ENCODE measurements at places on chromosomes 7 and 10.

DNA sequence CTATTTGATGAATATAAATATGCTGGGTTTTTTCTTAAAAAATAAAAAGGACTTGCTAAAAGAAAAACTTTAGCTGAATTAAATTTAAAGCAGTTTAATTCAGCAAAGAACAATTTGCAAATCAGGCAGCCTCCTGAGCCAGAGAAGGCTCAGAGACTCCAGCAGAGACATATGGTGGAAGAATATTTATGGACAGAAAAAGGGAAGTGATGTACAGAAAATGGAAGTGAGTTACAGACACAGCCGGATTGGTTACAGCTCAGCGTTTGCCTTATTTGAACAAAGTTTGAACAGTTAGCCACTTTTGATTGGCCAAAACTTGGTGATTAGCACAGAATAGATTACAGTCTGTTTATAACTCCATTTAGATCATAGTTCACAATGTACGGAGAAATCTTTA, 110.3 kb downstream of the GAD2 start:
- DNase-seq = peak; percentile 37

- DNase-seq = peak; percentile 63
These were observed 30.2 kb upstream of the NUB1 start for GRCh38 chr7:151311294-151311864.

DNA sequence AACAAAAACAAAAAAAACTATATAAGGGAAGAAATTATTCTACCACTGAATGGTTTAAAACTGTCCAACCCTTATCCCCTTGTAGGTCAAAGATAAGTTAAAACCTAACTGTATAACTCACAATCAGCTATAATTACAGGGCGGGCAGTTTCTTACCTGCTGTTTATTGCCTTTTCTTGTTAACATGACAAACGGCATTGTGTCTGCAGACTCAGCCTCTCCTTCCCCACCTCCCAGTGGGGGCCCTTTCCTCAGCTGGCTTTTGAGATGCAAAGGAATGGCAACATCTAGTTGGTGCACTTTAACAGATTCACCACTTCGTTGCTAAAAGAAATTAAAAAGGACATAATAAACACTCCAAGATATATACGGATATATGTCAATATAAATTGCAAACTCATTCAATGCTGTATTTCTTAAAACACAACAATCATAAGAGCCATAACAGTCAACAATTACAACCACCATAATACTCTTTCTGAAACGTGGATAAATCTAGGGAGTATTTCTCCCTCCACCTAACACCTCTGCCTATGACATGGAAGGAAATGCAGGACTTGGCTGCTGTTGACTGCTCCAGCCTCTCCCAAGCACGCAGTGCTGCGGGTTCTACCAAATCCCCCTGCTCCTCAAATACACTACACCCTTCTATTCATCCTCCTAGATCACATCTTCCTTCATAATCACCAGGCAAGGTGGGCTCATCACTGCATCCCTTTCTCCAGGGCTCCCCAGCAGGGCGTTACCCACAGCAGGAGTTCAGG, 106.0 kb downstream of the UPF2 start:
- DNase-seq = no peak

DNA sequence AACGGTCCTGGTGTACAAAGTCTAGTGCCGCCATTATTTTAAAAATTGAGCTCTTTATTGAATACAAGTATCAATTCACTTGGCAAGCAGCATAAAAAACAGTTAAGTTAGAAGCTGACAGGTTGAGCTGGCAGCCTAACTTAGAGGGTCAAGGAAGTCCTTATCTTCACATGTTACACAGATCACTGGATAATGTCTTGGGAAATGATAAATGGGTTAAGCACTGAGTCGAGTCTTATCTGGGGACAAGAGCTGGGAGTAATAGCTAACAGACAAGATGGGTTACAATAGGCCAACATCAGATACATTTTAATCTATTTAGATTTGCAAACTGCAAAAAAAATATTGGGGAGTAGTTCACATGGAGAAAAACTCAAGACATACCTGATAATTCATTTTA, 34.2 kb downstream of the SLC18A2 start:
- no peak for DNase-seq

- no peak for DNase-seq
These were observed 61.3 kb upstream of the DNAAF5 start for GRCh38 chr7:664997-665735.

DNA sequence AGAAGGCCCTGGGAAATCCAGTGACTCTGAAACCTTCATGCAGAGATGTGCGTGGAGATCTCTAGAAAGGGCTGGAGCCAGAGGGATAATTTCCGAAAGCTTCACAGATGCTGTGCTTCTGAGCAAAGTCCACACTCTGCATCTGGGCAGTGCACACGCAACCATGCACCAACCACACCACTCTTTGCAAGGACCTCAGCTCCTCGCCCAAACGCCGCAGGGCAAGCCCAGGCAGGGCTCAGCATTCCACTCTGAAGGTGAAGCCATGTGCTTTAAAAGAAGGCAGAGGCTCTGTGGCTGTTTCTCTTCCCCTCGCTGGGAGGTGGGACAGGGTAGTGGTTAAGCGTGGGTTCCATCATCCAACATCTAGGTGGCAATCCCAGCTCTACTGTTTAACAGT, 48.4 kb downstream of the ASB13 start:
- DNase-seq = no peak

DNA sequence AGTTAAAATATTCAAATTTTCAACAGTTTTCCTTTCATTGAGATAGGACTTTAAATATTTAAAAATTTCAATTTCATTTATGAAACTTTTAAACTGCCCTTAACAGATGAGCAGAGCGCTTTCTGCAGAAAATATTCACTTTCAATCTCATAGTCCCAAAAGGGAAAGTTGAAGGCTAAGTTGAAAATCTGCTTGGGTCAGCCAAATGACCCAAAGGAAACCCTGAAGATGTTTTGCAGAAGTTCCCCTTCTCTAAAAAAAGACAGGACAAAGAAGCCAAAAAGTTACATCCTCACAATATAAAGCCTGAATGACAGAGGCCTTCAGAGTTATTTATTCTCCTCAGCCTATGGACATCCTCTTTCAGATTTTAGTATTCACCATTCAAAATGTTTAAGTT, 17.6 kb upstream of the SCIN start:
- DNase-seq = no peak

DNA sequence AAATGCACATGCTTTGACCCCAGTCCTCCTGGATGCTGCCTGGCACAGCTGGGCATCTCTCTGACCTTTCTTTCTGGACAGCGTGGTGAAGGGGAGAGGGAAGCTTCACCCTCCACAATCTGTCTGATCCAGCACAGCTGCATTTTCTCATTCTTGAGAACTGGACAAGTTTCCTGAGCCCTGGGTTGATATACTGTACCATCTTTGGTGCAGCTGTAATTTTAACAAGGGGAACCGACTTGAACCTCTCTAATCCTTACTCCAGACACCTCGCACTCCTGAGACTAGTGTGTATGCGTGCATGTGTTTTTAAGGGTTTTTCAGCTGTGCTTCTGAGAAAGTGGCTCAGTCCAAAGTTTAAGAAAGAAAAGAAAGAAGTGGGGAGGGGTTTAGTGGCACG, 655.7 kb downstream of the INHBA start:
- no peak for DNase-seq

GRCh38 chr7:133888061-133888930, 238.8 kb upstream of the LRGUK start:
- DNase-seq = no peak

GRCh38 chr7:83478616-83479015, 170.3 kb downstream of the SEMA3E start:
- DNase-seq = no peak

DNA sequence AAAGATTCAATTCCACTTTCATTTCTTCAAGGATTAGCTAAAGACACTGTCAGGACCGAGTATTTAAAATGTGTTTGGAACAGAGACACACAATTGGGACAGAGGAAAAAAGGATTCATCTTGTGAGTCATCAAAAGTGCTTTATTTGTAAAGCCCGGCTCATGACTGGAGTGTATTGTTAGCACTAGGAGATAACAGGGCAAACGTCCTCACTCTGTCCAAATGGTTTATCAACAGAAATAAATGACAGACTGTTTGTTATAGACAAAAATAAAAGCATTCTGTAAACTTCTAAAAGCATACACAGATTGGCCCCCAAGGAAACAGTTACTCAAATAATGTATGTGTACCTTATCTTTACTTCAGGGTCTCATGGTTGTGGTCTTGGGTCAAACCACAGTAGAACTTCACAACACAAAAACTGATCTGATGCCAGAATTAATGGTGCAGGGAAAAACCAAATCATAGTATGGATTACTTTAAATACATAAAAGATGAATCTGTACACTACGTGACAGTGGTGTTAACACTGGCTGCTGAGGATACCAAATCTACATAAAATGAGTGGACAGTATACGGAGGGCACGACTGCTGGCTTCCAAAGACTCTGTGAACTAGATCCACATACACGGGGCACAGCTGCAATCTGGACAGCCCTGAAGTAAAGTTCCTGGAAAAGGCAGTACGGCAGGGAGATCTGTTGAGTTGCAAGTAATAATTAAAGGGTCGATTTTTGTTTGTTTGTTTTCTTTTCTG, 179.4 kb downstream of the PIP4K2A start:
- DNase-seq = no peak

GRCh38 chr7:74606101-74606908, 51.2 kb upstream of the GTF2I start:
- DNase-seq = no peak

DNA sequence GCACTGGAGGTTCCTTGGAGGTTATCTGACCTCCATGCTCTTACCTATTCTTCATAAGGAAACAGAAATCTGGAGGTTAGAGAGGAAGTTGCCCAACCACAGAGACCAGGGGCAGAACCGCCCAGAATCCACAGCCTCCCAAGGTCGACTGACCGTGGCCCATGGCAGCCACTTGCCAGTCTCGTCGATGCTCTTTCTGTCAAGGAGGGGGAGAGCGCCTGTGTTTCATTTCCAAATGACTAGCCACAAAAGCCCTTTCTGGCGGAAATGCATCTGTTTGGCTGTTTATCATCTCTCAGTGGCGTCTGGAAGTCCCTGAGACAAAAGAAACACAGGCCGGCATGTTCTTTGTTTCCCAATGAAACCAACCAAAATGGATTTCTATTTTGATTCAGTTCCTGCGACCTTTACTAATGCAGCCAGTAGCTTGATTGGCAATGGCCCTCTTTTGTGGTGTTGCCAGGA, 2.9 kb downstream of the RAMP3 start:
- DNase-seq = no peak

- no peak for DNase-seq
These were observed 8.3 kb upstream of the PPP1R35 start for GRCh38 chr7:100444311-100445278.

- DNase-seq = no peak
These were observed 702.1 kb downstream of the TNS3 start for GRCh38 chr7:46879783-46880182.

GRCh38 chr10:99709480-99710229, 22.3 kb downstream of the COX15 start:
- no peak for DNase-seq

DNA sequence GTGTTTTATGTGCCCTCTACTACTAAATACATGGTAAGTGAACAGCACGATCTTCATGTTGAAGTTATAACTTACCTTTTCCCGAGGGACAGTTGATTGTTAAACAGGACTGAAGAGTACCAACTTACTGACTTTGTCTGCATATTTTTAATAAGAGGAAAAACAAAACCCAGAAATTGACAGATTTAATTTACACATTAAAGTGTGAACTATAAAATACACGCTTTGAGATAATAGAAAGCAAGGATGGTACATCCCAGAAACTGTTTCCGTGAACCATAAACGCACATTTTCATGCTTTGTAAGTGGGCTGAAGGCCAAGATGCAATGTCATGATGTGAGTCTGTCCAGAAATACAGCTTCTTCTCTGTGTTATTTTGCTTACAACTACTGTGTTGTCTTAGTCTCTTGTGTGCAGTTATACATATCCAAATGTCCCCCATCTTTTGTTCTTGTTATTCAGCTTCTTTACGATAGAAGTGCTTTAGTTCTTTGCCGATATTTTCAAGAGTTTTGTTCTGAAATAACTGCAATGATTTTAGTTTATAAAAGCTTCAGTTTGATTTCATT, 190.1 kb downstream of the MLLT10 start:
- peak; percentile 68 for DNase-seq

DNA sequence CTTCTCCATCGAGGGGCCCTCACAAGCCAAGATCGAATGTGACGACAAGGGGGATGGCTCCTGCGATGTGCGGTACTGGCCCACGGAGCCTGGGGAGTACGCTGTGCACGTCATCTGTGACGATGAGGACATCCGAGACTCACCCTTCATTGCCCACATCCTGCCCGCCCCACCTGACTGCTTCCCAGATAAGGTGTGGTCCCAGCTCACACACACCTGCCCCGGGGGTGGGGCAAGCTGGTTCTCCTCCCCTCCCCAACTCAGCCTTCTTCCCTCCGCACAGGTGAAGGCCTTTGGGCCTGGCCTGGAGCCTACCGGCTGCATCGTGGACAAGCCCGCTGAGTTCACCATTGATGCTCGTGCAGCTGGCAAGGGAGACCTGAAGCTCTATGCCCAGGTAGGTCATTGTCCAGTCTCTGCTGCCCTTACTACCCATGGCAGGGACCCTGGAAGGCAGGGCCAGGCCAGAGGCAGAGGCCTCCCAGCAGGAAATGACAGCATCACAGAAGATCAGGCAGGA, 11.0 kb downstream of the FLNC start:
- DNase-seq = no peak

DNA sequence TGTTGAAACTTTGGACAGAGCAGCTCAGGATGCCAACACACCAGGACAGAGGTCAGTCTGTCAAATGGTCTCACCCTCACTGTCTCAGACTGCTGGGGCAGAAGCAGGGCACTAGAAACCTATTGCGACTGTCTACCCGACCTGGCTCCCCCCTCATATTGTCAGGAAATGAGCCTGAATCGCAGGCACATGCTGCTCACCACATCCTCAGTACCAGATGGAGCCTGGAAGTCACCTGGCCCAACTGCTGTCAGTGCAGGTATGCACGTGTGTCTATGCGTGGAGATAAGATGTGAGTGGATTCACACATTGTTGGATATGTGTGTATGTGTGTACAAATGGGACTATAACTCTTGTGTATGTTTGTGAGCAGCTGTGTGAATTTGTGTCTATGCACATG, 3.2 kb upstream of the CDHR1 start:
- no peak for DNase-seq

- DNase-seq = no peak
These were observed 133.4 kb upstream of the MKLN1 start for GRCh38 chr7:131194070-131194865.

DNA sequence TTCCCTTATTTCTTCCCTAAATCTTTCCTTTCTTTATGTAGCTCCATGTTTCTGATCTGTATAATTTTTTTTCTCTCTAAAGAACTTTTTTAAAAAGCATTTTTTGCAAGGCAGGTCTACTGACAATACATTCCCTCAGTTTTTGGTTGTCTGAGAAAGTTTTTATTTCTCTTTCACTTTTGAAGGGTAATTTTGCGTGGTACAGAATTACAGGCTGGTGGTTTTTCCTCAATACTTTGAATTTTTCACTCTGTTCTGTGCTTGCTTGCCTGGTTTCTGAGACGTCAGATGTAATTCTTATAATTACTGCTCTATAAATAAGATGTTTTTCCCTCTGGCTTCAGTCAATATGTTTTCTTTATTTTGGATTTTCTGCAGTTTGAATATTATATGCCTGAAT, 205.4 kb upstream of the VSTM2A start:
- no peak for DNase-seq

GRCh38 chr10:978826-979421, 9.3 kb upstream of the GTPBP4 start:
- DNase-seq = peak; percentile 34

GRCh38 chr7:18461785-18462467, 33.6 kb upstream of the HDAC9 start:
- no peak for DNase-seq

GRCh38 chr10:89734616-89735015, 33.2 kb downstream of the KIF20B start:
- DNase-seq = no peak

GRCh38 chr7:146982482-146982881, 865.9 kb downstream of the CNTNAP2 start:
- DNase-seq = no peak

All from Kasumi-1 (cell line).